ENCODE measurements at places on chromosomes 1 and 21.

GRCh38 chr1:234397732-234398131, 24.5 kb downstream of the COA6 start:
- DNase-seq, result no peak

DNA sequence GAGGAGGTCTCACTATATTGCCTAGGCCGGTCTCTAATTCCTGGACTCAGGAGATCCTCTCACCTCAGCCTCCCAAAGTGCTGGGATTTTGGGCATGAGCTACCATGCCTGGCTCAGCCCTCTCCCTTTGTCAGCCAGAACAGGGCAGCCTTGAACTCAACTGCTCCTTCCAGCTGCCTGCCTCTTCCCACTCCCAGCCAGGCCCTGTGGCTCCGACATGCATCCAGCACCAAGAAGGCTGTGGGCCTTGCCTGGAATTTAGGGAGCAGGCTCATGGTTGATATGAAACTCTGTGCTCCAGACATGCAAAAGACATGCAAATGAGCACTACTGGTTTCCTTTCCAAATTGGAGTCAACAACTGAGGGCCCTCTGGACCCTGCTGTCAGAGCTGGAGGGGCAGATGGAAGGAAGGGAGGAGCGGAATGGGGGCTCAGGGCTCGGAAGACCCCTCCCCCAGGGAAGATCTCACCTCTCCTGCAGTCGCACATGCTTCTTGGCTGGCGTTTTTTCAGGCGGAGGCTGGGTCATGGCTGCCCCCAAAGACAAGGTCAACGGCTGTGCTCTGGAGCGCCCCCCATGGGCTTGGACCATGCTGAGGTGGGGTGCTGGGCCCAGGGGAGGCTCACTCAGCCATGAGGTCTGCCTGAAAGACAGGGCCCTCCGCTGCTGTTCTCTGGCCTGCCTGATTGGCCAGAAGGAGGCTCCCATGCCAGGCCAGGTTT, 1.4 kb downstream of the PTPN7 start:
- DNase-seq, result peak; percentile 40

DNA sequence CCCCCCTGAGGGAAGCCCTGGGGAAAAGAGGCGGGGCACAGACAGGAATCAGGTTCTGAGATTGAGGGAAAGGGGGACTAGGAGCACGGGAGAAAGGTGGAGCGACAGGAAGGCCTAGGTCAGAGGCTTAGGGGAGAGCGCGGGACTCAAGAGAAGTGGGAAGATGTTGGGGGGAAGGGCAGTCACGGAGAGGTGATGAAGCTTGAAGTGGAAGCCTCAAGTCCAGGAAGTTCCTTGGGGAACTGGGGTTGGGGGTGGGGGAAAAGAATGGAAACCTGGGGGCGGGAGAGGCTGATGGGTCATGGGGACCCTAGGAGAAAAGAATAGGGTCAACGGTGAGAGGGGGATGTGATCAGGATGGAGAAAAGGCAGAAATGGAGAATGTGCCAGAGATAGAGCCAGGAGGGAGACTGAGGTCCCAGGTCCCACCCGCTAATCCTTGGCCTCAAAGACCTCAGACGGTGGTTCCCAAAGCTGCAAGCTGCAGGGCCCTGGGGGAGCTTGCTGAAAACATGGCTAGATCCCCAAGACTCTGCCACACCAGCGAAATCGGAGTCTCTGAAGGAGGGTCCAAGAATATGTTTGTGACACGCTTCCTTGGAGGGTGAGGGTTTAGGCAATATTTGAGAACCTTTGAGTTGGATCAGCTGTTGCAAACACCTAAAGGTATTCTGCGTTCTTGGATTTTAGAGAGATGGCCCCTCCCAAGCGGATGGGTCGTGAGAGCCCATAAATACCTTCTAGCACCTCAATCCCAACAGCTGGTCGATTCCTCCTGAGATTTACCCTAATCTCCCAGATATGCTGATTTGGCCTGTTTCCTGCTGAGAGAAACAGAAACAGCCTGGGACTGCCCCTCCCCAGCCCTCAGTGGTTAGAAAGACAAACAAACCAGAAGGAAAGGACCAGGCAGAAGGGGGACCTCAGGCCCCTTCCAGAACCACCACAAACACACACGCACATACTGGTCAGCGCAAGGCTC, 3.6 kb downstream of the C1orf232 start:
- no peak for DNase-seq

DNA sequence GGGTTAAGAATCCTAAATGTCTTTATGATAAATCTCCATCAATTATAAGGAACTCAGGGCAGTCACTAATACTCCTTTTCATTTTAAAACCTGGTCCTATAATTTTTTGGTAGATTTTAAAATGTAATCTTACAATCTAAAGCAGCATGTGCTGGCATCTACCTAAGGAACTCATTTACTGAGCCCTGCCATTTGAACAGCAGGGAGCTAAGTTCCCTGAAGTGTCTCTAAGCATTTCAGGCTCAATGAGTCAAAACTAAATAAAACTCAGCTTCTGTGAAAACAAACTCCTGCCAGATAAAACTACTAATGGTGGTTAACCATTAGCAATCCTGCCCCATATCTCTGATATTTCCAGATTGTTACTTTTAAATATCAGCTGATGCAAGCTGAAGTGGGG, 1371.8 kb upstream of the PRMT6 start:
- no peak for DNase-seq

DNA sequence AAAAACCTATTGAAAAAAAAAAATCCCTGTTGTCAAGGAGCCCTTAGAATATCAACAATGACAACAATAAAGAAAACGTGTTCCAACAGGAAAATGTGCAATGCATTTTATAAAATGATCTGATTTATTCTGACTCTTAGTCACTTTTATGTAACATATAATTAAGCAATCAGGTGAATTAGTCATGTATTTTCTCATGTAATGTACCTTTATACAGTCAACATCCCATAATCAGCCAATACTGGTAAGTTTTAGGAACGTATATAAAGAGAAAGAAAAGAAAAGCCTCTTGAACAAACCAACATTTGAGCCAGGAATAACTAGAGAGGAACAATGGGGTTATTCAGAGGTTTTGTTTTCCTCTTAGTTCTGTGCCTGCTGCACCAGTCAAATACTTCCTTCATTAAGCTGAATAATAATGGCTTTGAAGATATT, at the start of gene CLCA4:
CLCA4 (plus strand) TSS at position 292 of the 435 bp plus-strand sequence; CDS start at position 334, 42 bp downstream.
- no peak for DNase-seq

Data from RKO (cell line).